Caudate nucleus (tissue), 63 donors: ENCODE measurements at places on chromosomes 6 and 20.

- DNase-seq = no peak
Observed at GRCh38 chr6:155980768-155981079, 525.1 kb upstream of the NOX3 start.

DNA sequence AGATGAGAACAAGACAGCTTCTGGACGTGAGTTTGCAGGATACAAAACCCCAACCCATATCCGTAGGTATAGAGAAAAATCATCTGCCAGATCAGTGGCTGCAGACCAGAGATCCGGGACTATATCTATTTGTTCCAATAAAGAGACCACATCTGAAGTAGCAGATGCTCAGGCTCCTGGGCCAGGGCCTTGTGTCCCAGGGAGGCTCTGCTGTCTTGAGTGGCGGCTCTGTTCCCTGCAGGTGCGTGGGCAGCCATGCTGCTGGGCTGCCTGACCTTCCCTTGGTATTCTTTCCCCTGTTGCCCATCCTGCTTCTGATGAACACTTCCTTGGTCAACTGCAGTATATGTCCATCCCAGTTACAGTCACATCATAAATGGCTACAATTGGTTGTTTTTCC lies 34.9 kb downstream of the ERMARD start:
- DNase-seq = no peak

DNA sequence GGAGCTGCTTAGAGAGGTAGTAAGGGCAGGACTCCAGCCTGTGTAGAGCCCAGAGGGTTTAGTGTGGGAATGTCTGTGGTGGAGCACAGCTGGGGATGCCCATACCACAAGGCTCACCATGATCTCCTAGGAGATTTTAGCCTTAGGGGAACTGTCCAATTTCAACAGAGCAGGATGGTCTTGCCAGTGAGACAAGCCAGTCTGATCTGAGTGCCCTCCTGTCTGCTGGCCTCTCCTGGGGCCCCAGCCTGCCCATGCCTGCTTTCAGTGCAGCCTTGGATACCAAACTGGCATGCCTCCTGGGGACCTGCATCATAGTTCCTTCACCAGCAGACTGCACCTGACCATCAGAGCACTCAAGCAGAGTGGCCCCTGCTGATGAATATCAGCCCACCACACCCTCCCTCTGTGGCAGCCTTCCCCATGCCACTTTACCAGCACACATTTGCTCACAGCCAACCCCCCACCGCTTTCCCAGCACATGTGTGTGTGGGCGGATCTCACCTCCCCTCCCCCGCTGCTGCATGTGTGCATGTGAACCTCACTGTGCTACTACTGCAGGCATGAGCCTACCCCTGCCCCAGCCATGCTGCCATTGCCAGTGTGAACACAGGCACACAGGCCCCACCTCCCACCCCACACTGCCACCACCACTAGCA lies 7.9 kb upstream of the TREM1 start:
- no peak for DNase-seq

DNA sequence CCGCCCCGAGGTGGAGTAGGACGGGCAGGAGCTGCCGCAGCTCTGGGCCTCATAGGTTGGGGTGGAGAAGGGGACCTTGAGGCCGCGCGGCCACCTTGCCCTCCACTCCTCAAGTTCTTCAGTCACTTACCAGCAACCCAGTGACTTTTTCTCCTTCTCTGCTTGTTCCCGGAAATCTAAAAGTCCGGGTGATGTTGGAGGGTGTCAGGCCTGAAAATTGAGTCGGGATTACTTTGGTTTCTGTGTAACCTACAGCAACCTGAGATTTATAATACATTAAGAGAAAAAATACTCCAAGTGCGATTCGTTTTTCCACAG lies 338 bp downstream of the RWDD1 start:
- DNase-seq = no peak

DNA sequence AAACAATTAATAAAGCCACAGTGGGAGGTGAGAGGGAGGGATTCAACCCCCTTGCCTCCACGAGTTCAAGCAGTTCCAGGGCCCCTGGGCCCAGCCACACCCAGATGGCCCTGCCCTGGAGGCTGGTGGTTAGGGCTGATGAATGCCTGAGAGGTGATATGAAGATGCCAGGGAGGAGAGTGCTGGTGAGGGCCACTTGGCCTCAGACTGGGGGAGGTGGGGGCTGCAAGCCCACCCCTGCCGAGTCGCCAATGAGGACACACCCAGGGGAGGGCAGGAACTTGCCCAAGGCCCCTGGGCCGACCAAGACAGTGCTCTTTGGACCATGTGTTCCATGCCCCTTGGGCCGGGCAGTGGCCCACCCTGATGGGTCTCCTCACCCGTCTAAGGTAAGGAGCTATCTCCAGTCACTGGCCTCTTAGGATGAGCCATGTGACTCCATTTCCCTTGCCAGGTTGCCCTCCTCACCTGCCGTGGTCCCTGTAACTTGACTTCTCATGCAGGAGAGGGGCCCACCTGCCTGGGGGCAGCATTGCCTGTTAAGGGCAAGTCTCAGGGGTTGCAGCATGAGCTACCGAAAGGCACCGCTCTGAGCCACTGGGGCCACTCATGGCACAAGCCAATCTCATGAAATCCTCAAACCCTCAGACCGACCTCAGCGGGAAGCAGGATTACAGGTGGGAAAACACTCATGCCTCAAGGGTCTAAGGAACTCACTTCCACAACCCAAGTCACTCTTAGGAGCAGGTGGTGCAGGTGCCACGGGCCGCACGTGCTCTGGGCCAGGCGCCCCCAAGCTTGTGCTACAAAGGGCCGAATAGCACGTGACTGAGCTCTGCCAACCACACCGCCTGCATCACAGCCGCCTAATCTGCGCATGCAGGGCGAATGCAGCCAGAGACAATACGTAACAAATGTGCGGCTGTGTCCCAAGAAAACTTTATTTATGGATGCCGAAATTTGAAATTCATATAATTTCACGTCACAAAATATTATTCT lies 147.4 kb upstream of the MLN start:
- no peak for DNase-seq

- no peak for DNase-seq
Observed at GRCh38 chr6:107699254-107699653, 124.9 kb downstream of the SCML4 start.

DNA sequence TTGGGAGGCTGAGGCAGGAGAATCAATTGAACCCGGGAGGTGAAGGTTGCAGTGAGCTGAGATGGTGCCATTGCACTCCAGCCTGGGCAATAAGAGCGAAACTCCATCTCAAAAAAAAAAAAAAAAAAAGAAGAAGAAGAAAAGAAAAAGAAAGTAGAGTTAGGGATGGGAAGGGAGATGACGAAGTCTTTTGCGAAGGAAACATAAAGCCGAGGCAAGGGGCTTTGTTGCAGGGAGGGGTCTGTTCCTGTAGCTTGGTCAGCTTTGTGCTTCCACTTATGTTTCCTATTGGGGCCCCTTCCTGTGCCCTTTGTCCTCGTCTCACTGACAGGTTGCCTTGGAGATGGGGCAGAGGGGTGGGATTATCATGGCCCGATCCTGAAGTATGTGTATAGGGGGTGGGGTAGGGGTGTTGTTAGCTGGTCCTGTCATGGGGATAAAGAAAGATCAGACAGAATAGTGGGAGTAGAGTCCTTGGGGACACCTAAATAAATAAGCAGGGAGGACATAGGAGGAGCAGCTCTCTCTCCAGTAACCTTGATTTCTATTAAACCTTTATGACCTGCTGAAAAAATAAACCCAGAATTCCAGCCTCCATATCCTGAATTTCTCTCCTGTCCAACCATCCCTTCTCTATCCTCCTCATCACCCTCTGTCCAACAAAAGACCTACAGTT lies 1.1 kb upstream of the CLIC1 start:
- DNase-seq = no peak
